Activated CD8-positive, alpha-beta memory T cell treated with anti-CD3 and anti-CD28 coated beads for 4 hours (primary cell): ENCODE measurements at places on chromosomes 4 and X.

- DNase-seq: no peak
Observed at GRCh38 chr4:92952426-92952825, 648.7 kb downstream of the GRID2 start.

- DNase-seq: no peak
Observed at GRCh38 chrX:49912086-49912485, 10.3 kb upstream of the CLCN5 start.

DNA sequence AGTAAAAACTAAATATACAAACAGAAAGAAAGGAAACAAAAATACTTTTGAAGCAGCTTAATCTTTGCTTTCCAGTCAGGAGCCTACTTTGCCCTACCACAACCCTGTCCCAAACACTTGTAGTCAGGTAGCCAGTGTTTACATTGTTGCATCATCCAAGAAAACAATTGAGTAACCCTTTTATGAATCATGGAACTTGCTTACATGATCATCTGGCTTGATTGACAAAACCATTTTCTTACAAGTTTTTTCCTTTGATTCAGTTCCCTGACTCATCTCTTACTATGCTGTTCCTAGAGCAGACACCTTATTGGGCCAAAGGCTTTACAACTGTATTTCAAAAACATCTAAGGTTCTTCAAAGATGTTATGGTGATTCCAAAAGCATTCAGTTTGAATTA lies 740.1 kb downstream of the KLHL13 start:
- DNase-seq: no peak

DNA sequence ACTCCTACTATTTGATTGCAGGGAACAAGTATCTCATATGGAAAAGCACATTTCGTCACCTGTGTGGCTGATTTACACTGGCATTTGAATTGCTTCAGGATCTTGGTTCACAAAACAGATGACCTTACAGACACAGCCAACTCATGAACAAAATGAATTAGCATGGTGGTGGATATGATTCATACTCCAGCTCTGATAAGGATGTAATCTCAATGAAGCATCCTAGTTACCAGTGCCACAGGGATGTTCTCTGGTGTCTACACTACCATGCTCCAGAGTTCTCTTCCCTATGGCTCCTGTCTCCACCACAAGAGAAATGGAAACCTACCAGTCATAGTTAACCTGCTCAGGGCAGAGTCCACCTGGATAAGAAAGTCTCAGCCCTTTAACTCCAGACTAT lies 40.7 kb downstream of the TEC start:
- DNase-seq: no peak

GRCh38 chr4:137660211-137660610 lies 127.9 kb upstream of the PCDH18 start:
- DNase-seq: no peak

GRCh38 chrX:88990882-88991582 lies 244.0 kb downstream of the CPXCR1 start:
- no peak for DNase-seq

DNA sequence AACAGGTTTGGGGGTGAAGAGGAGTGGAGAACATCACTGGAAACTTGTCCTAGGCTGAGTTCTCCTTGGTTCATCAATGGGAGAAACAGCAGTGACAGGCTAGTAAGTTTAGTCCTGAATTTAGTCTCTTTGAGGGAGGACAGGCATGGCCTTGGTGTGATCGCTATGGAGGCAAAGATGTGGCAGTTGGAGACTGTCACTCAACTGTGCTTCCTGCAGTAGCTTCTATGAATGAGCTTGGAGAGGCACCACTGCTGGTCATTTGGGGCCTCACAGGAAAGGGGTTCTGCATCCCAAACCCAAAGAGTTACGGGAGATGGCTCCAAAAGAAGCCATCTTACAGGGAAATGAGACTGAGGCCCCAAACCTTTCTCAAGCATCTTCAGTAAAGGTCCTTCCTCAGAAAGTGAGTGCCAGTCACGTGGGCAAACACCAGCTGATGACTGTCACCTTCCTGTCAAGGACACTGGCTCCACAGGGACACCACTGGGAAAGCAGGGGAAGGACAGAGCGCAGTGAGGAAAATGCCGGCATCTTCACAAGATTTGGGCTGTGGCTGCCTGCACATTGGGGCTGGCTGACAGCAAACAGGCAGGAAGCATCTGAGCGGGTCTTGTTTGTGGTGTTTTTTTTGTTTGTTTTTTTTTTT lies 7.2 kb downstream of the MRFAP1 start:
- DNase-seq: no peak

GRCh38 chr4:99383833-99384392 lies 31.4 kb upstream of the ADH1C start:
- no peak for DNase-seq

DNA sequence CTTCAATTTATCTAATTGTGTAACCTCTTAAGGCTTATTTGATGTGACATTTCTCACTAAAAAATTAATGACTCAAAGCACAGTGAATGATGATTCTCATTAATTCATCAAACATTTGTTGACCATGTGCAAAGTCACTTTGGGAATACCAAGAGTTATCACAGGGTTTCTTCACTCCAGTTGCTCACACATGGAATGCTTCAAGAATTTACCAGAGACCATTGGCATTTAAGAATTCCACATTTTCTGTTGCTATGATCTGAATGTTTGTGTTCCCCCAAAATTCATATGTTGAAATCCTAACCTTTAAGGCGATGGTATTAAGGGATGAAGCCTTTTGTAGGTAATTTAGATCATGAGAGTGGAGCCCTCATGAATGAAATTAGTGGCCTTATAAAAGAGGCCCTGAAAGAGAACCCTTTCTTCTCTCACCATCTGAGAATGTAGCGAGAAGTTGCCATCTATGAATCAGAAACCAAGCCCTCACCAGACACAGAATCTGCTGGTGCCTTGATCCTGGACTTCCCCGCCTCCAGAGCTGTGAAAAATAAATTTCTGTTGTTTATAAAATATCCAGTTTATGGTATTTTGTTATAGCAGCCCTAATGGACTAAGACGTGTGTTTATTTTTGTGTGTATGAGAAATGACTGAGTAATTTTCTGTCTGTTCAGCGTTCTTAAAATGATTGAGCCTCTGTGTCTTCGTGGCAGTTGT lies 16.4 kb upstream of the SRPX start:
- no peak for DNase-seq

- DNase-seq: no peak
Observed at GRCh38 chr4:77236806-77237205, 79.8 kb downstream of the CCNG2 start.

- DNase-seq: no peak
Observed at GRCh38 chr4:112325530-112325929, 28.4 kb downstream of the ALPK1 start.

GRCh38 chrX:132677233-132677716 lies 188.4 kb upstream of the MBNL3 start:
- no peak for DNase-seq

- no peak for DNase-seq
Observed at GRCh38 chrX:134006484-134007161, 21.2 kb upstream of the GPC3 start.

DNA sequence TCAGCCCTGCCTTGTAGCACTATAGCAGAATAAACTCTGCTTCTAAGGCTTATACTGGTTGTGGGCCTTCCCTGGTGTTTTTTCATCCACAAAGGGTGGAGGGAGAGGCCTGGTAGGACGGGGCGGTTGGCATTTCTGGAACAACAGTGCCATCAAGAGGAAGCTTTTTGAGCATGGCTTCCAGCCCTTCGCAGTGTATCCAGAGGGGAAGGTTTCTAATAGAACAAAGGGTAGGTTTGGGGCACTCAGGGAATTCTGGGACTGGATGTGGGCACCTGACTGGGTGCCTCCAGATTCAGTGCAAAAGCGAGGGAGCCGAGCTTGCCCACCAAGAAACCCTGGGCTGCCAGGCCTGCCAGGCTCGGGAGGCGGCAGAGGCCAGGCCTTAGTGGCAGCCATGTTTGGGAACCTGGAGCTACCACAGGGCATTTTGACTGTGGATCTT lies 229.6 kb upstream of the AGTR2 start:
- no peak for DNase-seq

- DNase-seq: no peak
Observed at GRCh38 chr4:112277220-112277619, 8.5 kb downstream of the TIFA start.

DNA sequence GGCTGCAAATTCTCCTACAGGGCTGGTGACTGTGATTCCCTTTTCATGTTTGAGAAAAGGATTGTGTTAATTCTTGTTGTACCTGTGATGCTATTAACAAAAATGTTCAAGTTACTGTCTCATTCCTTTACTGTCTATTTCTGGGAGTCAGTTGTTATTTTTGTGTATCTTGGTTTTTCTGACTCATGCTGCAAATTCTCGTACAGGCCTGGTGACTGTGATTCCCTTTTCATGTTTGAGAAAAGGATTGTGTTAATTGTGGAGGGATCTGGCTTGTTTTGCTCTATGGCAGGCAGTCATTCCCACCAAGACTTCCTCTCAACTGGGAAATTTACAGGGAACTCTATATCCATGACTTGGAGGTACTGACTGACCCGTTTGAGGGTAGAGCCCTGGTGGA lies 693.4 kb upstream of the INTU start:
- DNase-seq: no peak

DNA sequence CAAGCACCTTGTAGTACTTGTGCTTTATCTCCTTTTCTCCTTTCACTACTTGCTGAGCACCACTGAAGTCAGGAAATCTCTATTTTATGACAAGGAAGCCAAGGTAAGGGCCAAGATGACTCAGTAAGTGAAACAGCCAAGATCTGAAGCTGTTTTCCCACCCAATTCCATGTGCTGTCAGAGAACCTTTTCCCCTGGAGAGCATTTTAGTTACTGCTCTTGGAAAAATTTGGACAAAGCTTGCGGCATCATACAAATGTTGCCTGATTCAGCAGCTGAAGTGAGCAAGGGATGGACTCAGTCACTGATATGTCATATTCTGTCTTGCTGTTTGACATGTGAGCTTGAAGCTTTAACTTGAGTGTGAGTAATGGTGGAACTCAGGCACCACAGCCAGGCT lies 391.4 kb downstream of the RAB28 start:
- DNase-seq: no peak

DNA sequence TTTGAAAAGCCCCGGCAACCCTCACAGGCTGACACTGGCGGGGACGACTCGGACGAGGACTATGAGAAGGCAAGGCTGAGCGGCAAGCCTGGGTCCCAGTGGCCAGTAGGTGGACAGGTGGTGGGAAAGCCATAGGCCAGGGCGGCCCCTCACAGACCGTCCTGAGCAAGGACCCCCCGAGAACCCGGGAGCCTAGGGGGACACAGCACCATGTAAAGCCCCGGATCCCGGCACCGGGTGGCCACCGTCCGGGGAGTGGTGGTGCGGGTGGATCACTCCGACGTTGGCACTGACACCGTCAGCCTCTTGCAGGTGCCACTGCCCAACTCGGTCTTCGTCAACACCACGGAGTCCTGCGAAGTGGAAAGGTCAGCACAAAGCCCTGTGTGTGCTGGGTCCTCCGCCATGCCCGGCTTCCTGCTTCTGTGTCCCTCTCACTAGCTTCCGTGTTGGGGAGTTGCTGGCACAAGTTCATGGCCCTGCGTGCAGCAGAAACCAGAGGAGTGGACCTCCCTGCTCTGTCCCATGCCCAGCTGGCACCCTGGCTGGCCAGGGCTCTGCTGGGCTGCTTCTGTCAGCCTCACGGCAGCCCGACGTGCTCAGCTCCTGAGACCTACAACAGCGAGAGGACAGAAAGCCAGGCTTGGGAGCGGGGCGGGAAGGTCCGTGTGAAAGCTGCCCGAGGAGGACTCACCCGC lies 11.9 kb upstream of the ADD1 start:
- DNase-seq: no peak

GRCh38 chr4:169566021-169566818 lies 46.2 kb downstream of the NEK1 start:
- no peak for DNase-seq

- DNase-seq: no peak
Observed at GRCh38 chr4:159141193-159141592, 38.3 kb downstream of the RAPGEF2 start.

DNA sequence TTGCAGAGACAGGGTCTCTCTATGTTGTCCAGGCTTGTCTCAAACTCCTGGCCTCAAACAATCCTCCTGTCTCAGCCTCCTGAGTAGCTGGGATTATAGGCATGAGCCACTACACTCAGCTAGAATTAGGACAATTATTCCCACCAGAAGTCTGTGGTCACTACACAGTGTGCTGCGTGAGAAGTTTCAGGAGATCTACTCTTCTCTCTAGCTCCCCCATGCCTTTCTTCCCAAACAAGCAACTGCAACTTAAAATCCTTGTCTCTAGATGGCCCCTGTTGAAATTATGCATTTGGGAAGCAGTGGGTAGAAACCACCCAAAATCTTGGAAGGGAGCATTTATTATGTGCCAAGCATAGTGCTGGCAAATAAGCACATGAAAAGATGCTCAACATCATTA lies 21.1 kb upstream of the MAP7D3 start:
- no peak for DNase-seq

DNA sequence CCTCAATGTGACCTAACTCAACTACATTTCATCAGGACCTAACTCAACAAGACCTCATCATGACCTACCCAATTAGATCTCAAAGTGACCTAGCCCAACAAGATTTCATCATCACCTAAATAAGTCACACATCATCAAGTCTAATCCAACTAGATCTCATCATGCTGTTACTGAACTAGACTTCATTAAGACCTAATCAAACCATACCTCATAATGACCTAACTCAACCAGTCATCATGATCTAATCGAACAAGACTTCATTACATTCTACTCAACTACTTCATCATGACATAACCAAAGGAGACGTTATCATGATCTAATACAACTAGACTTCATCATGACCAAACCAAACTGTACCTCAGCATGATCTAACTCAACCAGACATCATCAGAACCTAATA lies 82.8 kb downstream of the DHRSX start:
- no peak for DNase-seq

GRCh38 chr4:52035190-52035589 lies 2.9 kb downstream of the SGCB start:
- no peak for DNase-seq

- DNase-seq: no peak
Observed at GRCh38 chr4:28845158-28845557, 1875.0 kb upstream of the PCDH7 start.

DNA sequence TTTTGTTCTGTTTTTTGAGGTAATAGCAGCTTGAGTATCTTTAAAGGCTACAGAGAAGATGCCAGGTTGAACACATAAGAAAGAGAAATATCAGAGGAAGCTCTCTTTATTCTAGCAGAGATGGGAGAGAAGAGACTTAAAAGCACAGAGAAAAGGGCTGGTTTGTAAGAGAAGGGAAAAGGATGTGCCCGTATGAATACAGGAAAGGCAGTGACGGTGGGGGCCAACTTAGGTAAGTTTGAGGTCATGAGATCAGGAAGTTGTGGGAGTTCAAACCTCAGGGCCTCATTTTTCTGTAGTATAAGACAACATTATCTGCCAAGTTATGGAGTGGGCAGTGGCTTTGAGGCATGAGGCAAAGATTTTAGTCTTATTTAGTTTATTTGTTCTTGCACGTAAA lies 121.3 kb upstream of the S100G start:
- DNase-seq: no peak

- no peak for DNase-seq
Observed at GRCh38 chrX:68922013-68922412, 93.2 kb downstream of the EFNB1 start.

- no peak for DNase-seq
Observed at GRCh38 chrX:44569122-44569521, 26.5 kb upstream of the FUNDC1 start.

GRCh38 chr4:44447563-44448504 lies 775 bp downstream of the KCTD8 start:
- no peak for DNase-seq
